ENCODE measurements at places on chromosomes 5 and 9.

GRCh38 chr5:14009575-14009974 is 65.1 kb upstream of the DNAH5 start:
- no peaks in the 10 kb centered on the region for H3K36me3 ChIP-seq
- H3K4me3 ChIP-seq = no peak overlapping the region
- DNase-seq = no peak
- no peaks in the 10 kb centered on the region for H3K27me3 ChIP-seq
- no peaks in the 10 kb centered on the region for H3K4me1 ChIP-seq

DNA sequence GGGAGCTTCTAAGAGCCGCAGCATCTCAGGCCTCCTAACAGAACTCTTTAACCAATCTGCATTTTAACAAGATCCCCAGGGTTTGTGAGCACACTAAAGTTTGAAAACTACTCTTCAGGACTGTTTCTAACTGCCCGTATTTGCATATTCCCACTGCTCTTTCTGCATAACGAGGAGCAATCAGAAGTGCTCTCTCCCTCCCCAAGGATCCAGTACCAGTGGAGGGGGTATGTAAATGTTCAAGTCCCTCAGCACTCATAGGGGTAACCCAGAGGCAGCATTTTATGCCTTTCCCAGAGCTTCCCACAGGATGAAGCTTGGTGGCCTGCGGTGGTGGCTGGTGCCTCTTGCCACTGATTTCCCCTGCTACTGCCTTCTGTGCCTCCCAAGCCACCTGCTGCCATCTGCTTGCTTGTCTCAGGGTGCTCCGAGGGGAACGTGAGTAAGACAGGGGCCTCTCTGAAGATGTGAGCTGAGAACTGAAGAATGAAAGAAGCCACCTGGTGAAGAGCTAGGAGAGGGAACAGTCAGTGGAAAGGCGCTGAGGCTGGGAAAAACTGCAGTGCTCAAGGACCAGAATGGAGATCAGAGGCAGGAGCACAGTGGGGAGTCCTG is 30.0 kb upstream of the PPP1R2B start:
- no peak for DNase-seq
- H3K4me1 ChIP-seq = no peaks in the 10 kb centered on the region
- no peak overlapping the region for H3K4me3 ChIP-seq
- no peaks in the 10 kb centered on the region for H3K27me3 ChIP-seq
- no peak overlapping the region for H3K27ac ChIP-seq

DNA sequence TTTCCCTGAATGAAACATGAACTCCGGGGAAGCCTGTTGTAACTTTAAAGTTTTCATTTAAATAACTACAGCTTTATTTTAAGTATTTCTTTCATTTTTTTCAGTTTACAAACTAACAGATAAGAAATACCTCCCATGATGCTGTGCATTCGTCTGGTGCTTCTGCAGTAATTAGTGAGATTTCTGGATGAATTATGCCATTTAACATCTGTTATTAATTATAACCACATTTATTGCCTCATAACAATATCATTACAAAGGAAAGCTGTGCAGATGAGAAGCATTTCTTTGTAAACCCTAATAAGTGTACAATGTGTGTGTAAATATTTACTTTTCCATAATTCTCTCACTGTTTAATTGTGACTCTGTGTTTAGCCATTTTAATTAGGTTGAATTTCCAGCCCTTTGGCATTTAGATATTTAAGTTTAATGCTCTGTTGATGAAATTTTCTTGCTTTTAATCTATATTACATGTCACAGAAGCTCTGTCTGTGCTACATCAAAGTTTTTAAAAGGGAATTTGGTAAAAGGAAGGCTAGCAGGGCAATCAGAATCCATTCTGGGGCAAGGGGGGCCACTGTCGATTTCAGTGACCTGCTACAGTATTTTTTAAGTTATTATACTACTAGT is 418.0 kb downstream of the SPATA31D1 start:
- H3K27ac ChIP-seq = no peak overlapping the region
- no peak for DNase-seq
- H3K27me3 ChIP-seq = no peaks in the 10 kb centered on the region
- no peaks in the 10 kb centered on the region for H3K36me3 ChIP-seq
- no peaks in the 10 kb centered on the region for H3K4me1 ChIP-seq
- H3K4me3 ChIP-seq = no peak overlapping the region

DNA sequence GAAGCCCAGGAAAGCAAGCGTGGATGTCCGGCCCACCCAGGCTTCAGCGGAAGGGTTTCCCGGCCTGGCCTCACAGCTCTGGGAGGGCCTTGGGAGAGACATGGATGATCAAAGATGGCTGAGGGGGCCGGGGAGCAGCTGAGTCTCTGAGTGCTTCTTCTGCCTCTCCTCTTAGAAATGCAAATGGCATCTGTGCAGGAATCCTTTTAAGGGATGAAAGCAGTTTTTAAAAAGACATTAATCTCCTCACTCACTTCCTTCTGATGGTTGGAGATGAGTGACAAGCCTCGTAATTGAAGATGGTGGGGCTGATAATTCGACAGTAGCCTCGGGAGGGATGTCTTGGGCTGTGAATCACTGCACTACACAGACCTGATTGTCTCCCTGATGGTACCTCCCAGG is 24.3 kb upstream of the PITX1 start:
- H3K36me3 ChIP-seq = no peaks in the 10 kb centered on the region
- no peaks in the 10 kb centered on the region for H3K27me3 ChIP-seq
- H3K4me3 ChIP-seq = no peak overlapping the region
- H3K4me1 ChIP-seq = no peaks in the 10 kb centered on the region

DNA sequence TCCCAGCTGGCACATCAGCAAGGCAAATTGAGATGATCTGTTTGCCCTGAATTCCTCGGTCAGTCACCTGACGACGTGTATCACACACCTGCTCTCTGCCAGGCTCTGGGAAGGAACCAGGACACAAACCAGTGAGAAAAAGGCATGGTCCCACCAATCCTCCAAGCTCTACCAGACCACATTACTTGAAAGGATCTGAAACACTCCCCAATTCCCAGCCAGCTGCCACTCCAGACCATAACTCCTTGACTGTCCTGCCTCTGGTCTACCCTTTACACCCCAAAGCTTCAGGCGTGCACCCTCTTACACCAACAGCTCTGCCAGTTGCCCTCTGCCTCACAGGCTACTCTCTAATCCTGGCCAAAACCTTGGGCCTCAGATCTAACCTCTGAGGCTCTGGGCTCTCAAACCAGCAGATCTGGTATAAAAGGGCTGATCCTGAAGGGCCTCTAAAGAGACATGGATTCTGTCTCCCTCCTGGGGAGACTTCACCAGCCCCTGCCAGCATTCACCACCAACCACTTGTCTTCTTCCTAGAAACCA is 6.8 kb downstream of the MGAT1 start:
- DNase-seq = no peak
- no peak overlapping the region for H3K4me3 ChIP-seq
- H3K27ac ChIP-seq = no peak overlapping the region

- DNase-seq = no peak
- H3K27ac ChIP-seq = no peak overlapping the region
- peaks cover 18% of the 10 kb centered on the region for H3K4me1 ChIP-seq
- H3K4me3 ChIP-seq = no peak overlapping the region
Observed at GRCh38 chr5:75044406-75044805, 8.0 kb downstream of the GCNT4 start.

- H3K4me3 ChIP-seq = no peak overlapping the region
- H3K27me3 ChIP-seq = no peaks in the 10 kb centered on the region
- H3K36me3 ChIP-seq = no peaks in the 10 kb centered on the region
- H3K4me1 ChIP-seq = no peaks in the 10 kb centered on the region
- no peak for DNase-seq
Observed at GRCh38 chr5:78065663-78066062, 228.8 kb downstream of the AP3B1 start.

GRCh38 chr5:107539726-107540330 is 130.9 kb downstream of the EFNA5 start:
- H3K27ac ChIP-seq = no peak overlapping the region
- DNase-seq = no peak
- H3K4me3 ChIP-seq = no peak overlapping the region
- no peaks in the 10 kb centered on the region for H3K27me3 ChIP-seq

DNA sequence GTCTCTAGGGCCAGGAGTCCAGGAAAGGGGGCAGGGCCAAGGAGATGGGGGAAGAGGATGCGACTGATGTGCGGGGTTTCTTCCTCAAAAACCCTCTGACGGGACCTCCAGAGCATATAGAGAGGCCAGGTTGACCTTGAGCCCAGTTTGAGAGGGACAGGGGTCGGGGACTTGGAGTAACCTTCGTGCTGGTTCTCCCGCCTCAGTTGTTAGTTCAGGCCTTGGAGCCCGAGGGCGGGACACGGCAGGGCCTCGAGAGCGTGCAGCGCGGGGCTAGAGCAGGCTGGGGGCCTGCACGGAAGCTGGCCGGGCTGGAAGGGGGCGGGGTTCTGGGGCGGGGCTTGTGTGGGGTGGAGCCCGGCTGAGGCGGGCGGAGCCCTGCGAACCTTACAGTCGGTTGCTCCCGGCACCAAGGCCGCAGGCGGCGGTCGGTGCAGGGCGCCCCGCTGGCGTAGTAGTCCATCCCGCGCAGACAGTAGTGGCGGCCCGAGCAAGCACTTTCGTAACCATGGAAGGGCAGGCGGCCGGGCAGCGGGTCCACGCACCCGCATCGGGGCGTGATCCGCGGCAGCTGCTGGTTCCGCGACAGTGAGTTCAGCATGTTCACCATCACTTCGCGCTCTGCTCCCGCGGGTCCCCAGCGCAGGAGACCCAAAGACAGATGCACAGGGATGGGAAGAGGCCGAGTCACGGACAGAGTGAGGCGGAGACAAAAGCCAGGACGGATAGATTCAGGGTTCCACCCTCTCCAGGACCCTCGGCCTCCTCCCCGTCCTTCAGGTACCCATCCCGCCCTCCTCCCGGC is 4.0 kb upstream of the MYORG start:
- peak overlapping the region; percentile 51 for H3K4me3 ChIP-seq
- no peaks in the 10 kb centered on the region for H3K27me3 ChIP-seq
- H3K4me1 ChIP-seq = peaks cover 15% of the 10 kb centered on the region
- H3K27ac ChIP-seq = no peak overlapping the region

GRCh38 chr5:124461941-124462340 is 284.5 kb downstream of the ZNF608 start:
- H3K4me1 ChIP-seq = peaks cover 2% of the 10 kb centered on the region
- no peak overlapping the region for H3K27ac ChIP-seq
- no peak overlapping the region for H3K4me3 ChIP-seq
- DNase-seq = no peak

GRCh38 chr5:37804401-37804800 is 35.4 kb downstream of the GDNF start:
- no peaks in the 10 kb centered on the region for H3K36me3 ChIP-seq
- no peak overlapping the region for H3K4me3 ChIP-seq
- DNase-seq = no peak
- H3K27ac ChIP-seq = no peak overlapping the region
- no peaks in the 10 kb centered on the region for H3K4me1 ChIP-seq

GRCh38 chr5:172403817-172404216 is 50.5 kb downstream of the SH3PXD2B start:
- H3K27me3 ChIP-seq = no peaks in the 10 kb centered on the region
- peak; percentile 49 for DNase-seq
- H3K27ac ChIP-seq = peak overlapping the region; percentile 91

GRCh38 chr5:63089147-63089546 is 510.5 kb downstream of the LRRC70 start:
- H3K27ac ChIP-seq = no peak overlapping the region
- H3K36me3 ChIP-seq = no peaks in the 10 kb centered on the region
- no peaks in the 10 kb centered on the region for H3K27me3 ChIP-seq
- DNase-seq = no peak

GRCh38 chr9:128979111-128979510 is 31.6 kb downstream of the NUP188 start:
- no peak overlapping the region for H3K27ac ChIP-seq
- no peaks in the 10 kb centered on the region for H3K4me1 ChIP-seq
- no peaks in the 10 kb centered on the region for H3K27me3 ChIP-seq
- no peak for DNase-seq
- no peak overlapping the region for H3K4me3 ChIP-seq
- no peaks in the 10 kb centered on the region for H3K36me3 ChIP-seq

DNA sequence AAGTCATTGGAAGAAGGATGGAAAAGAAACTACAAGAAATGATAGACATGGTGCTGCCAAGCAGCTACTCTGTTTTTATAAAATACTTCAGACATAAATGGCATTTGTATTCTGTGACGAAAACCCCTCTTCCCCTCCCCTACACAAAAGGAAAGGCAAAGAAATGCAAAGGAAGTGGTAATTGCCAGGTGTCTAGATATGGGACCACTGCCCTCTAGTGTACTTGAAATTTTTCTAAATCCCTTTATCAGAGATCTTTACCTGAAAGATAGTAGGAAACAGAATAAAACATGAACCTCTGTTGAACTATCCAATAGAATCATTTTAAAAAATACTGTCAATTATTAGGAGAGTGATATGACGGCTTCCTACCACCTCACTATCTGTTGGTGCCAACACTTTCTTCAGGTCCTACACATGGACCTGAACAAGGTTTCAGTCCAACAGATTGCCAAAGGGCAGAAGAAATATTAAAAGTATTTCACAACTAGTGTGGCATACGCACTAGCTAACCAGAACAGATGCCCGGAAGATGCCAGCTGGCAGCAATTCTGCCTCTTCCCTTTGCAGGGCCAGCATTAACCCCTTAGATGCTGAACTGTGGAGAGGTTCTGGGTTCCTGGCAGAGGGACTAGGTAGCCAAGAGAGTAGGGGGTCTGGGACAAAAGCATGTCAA is 104.1 kb downstream of the TSSK1B start:
- no peak for DNase-seq
- H3K27me3 ChIP-seq = no peaks in the 10 kb centered on the region
- no peaks in the 10 kb centered on the region for H3K36me3 ChIP-seq
- H3K27ac ChIP-seq = no peak overlapping the region

DNA sequence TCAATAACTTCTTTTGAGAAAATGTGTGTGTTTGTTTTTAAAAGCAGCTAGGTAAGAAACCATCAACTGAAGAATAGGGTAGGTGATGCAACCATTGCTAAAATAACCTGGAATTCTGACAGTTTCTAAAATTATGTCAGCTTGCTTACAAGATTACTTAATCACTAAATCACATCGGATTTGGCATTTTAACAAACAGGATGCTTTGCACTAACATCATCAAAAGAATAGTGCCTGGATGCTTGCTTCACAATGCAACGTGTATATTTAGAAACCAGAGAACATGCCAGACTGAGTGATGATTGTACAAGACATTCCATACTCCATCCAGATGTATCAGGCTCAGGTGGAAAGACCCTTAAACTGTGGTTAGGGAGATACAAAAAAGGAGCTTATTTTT is 43.9 kb downstream of the PAM start:
- no peak overlapping the region for H3K27ac ChIP-seq
- H3K36me3 ChIP-seq = no peaks in the 10 kb centered on the region
- DNase-seq = no peak
- no peaks in the 10 kb centered on the region for H3K4me1 ChIP-seq

- peak overlapping the region; percentile 90 for H3K27ac ChIP-seq
- H3K4me1 ChIP-seq = peaks cover 32% of the 10 kb centered on the region
- peak overlapping the region; percentile 90 for H3K4me3 ChIP-seq
- DNase-seq = no peak
Observed at GRCh38 chr9:86354818-86355309, 654 bp upstream of the TUT7 start.

- no peaks in the 10 kb centered on the region for H3K36me3 ChIP-seq
- H3K4me1 ChIP-seq = peaks cover 5% of the 10 kb centered on the region
- no peak for DNase-seq
- no peak overlapping the region for H3K27ac ChIP-seq
- no peak overlapping the region for H3K4me3 ChIP-seq
- H3K27me3 ChIP-seq = no peaks in the 10 kb centered on the region
Observed at GRCh38 chr9:13606586-13606985, 327.1 kb upstream of the MPDZ start.

Data from testis (tissue), 5 donors.